Stimulated activated CD8-positive, alpha-beta memory T cell treated with anti-CD3 and anti-CD28 coated beads, Interleukin-15, amount 100 ng/mL, for 1 hour (primary cell): ENCODE measurements at places on chromosomes 1 and 21.

DNA sequence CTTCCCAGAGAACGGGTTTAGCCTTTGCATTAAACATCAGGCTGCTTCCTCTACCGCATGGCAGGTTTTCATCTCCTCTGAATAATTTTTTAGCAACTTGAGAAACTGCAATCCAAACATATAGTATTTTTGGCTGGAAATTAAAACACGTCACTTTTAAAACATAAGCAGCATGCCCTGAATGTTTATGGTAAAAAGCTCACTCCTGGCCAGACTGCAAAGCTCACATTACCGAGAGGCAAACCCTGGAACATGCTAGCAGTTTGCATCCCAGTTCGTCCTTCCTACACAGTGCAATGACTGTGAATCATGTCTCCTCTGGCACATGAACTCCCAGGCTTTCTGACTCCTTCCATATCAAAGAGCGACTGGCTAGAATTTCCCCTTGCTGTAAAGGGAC is 312.3 kb downstream of the RRAGC start:
- DNase-seq = no peak

DNA sequence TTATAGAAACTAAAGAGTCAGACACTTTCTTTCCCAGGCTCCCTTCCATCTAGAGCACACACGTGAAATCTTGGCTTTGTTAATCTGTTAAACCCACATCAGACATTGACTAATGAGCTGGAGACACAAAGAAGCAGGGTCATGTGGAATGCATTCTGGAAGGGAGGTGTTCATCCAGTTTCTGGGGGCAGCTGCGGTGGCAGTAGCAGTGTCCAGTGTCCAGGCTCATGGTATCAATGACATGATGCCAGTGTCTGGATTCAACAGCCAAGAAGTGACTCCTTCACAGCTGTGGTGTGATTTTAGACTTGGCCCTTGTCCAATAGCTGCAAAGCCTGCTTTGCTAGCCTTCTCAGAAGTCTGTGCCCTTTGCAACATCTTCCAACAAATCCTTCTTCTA is 95.2 kb downstream of the NTPCR start:
- no peak for DNase-seq

DNA sequence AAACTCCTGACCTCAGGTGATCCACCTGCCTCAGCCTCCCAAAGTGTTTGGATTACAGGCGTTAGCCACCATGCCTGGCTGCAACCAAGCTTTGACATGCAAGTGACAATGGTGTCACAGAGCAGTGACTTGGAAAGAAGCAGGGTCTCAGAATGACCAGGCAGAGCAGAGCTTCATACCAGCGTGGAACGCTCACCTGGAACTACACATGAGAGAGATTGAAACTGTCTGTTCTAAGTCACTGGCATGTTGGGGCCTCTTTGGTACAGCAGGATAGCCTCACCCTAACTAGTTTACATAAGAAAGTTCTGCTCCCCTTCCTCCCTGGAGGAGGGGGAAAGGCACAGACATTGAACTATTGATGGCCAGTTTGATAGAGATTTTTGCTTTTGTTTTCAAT is 47.5 kb upstream of the ITPKB start:
- no peak for DNase-seq

GRCh38 chr1:56562891-56563452 is 16.4 kb downstream of the PLPP3 start:
- no peak for DNase-seq
